Activated naive CD8-positive, alpha-beta T cell treated with anti-CD3 and anti-CD28 coated beads for 36 hours (primary cell): ENCODE measurements at places on chromosomes 5 and 9. TPM values are rescaled to one million over a fixed set of nuclear protein-coding genes. Genes with fewer than 3 reads are reported as not detected.

DNA sequence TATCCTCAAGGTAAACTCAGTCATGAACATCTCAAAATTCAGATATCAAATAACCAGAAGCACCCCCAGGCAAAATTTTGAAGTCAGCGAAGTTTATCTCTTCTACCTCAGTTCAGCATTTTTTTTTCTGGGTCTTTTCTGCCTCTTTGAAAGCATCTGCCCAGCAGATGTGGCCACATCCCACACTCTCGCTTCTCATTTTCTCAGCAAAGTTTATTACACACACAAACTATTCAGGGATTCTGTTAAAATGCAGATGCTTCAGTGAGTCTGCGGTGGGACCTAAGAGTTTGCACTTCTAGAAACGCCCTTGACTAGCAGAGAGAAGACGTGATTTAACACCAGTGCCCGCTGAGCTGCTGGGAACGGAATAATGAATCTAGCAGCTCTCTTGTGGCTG lies 19.3 kb downstream of the RASEF start:
- no peak overlapping the region for H3K4me3 ChIP-seq
- DNase-seq, result no peak
- H3K27ac ChIP-seq, result no peak overlapping the region
- peaks cover 6% of the 10 kb centered on the region for H3K27me3 ChIP-seq
- H3K4me1 ChIP-seq, result no peaks in the 10 kb centered on the region
- no peaks in the 10 kb centered on the region for H3K36me3 ChIP-seq

GRCh38 chr5:141672841-141673813 lies 8.9 kb downstream of the ARAP3 start:
- H3K4me3 ChIP-seq, result no peak overlapping the region
- no peaks in the 10 kb centered on the region for H3K36me3 ChIP-seq
- no peaks in the 10 kb centered on the region for H3K4me1 ChIP-seq
- no peak for DNase-seq
- H3K27me3 ChIP-seq, result no peaks in the 10 kb centered on the region

The CD72 gene
- total RNA-seq, result 11.4 TPM

The NIPBL gene
- total RNA-seq, result 39.8 TPM

DNA sequence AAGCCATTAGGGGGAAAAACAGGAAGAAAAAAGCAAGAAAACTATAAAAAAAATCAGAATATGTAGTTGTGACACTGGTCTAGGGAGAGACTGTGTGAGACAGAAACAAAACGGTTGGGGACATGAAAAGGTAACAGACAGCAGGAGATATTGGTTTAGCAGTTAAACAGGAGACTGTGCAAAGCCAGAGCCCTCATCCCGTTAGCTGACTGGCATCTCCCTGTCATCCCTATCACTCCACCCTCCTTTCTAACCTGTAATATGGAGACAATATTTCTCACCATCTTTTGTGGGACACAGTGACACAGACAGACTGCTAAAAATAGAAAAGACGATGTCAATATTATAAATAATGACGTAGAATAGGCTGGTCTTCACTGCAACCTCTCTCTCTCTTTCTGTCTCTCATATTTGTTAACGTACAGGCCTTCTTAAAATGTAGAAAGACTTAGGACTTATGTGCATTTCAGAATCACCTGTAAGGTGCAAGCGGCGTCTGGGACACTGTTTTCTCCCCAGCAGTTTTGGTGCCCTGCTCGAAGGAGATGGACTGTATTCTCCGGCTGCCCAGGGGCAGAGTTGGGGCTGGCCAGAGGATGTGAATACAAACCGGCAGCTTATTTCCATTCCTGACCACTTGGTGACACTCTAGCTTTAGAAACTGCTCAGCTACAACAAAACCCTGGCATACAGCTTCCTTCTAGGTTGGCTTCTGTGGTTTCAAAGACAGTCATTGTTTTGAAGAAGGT lies 190.6 kb downstream of the MAT2B start:
- no peaks in the 10 kb centered on the region for H3K27me3 ChIP-seq
- H3K4me3 ChIP-seq, result no peak overlapping the region
- H3K4me1 ChIP-seq, result no peaks in the 10 kb centered on the region
- H3K36me3 ChIP-seq, result no peaks in the 10 kb centered on the region
- DNase-seq, result peak; percentile 1
- H3K27ac ChIP-seq, result no peak overlapping the region

DNA sequence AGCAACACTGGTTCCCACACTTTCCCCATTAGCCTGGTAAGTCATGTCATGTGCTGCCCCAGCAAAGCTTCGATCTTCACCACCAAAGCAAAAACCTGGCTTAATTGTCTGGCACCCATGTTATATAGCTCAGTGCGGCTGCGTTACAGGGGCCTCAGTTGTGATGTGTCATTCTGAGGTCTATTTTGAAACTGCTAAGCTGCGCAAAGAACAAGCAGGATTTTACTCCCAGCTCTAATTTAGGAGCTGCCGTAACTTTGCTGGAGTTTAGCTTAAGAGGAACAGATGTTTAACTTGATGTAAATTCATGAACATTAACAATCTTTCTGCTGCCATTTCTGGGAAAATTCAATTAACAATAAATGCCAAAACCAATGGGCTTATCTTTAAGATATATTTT lies 274.1 kb downstream of the HSPA4 start:
- H3K4me3 ChIP-seq, result no peak overlapping the region
- no peak for DNase-seq
- peaks cover 17% of the 10 kb centered on the region for H3K4me1 ChIP-seq
- no peaks in the 10 kb centered on the region for H3K27me3 ChIP-seq
- no peaks in the 10 kb centered on the region for H3K36me3 ChIP-seq

GRCh38 chr5:177316005-177316404 lies 4.3 kb upstream of the MXD3 start:
- DNase-seq, result no peak
- H3K27me3 ChIP-seq, result no peaks in the 10 kb centered on the region
- peaks cover 21% of the 10 kb centered on the region for H3K4me1 ChIP-seq
- no peak overlapping the region for H3K4me3 ChIP-seq
- H3K27ac ChIP-seq, result no peak overlapping the region

The CTXN3 gene
- total RNA-seq, result not detected

DNA sequence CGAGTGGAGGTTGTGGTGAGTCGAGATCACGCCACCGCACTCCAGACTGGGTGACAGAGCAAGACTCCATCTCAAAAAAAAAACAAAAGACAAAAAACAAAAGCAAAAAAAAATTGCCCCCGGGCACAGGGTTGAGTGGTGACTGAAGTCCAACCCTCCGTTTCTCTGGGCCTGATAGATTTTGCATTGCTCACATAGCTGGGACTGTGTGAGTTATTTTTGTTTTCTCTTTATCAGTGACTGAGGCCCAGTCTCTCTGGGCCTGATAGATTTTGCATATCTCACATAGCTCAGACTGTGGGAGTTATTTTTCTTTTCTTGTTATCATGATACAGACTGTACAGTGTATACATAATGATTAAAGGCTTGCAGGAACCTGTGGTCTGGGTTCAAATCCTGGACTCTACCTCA lies 2.6 kb upstream of the SLC28A3 start:
- no peaks in the 10 kb centered on the region for H3K4me1 ChIP-seq
- H3K27ac ChIP-seq, result no peak overlapping the region
- DNase-seq, result no peak
- H3K36me3 ChIP-seq, result no peaks in the 10 kb centered on the region
- H3K27me3 ChIP-seq, result no peaks in the 10 kb centered on the region
- no peak overlapping the region for H3K4me3 ChIP-seq

DNA sequence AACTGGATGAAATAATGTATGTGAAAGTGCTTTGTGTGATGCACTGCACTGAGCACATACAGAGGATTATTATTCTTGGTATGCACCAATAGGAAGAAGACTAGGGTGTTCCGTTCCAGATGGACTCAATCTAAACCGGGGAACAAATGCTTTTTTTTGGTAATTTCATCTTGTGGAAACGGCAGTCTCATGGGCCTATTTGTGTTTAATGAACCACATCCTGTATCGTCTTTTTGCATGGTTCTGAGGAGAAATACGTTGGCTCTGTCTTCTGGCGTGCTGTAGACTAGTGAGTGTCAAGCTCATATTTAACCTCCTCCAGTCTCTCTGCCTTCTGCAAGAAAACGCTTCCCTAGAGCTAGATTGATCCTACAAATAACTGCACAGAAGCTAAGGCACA lies 30.0 kb downstream of the TRIM32 start:
- no peak for DNase-seq
- H3K27me3 ChIP-seq, result no peaks in the 10 kb centered on the region
- peaks cover 3% of the 10 kb centered on the region for H3K36me3 ChIP-seq
- H3K4me3 ChIP-seq, result no peak overlapping the region

The HSPB3 gene
- total RNA-seq, result not detected

DNA sequence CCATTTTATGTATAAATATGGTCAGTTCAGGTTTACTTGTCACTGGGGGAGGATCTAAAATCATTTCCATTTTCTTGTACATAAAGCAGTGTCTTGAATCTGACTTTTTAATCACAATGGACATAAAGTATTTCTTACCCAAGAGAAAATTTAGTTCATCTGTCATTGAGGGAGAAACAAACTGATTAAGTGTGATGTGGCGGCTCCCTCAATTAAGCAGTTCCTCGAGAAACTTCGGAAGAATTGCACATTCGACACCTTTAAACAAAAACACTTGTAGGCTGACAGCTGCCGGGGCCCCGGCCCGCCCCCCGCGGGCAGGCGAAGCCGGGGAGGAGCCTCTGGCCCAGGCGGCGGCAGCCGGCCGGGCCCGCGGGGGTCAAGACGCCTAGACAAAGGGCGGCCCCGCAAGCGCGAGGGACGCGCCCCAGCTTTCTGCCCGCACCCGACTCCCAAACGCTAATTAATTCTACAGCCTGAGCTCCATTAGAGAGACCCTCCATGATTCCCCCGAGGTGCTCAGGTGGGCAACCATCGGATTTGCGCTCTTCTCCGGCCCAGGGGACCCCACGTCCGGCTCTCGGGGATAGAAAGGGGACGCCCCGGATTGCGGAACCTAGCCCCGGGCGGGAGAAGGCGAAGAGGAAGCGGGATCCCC lies 750 bp downstream of the TRIM36 start:
- DNase-seq, result no peak
- peaks cover 69% of the 10 kb centered on the region for H3K27me3 ChIP-seq
- H3K36me3 ChIP-seq, result peaks cover 5% of the 10 kb centered on the region
- no peak overlapping the region for H3K27ac ChIP-seq
- peak overlapping the region; percentile 80 for H3K4me3 ChIP-seq

DNA sequence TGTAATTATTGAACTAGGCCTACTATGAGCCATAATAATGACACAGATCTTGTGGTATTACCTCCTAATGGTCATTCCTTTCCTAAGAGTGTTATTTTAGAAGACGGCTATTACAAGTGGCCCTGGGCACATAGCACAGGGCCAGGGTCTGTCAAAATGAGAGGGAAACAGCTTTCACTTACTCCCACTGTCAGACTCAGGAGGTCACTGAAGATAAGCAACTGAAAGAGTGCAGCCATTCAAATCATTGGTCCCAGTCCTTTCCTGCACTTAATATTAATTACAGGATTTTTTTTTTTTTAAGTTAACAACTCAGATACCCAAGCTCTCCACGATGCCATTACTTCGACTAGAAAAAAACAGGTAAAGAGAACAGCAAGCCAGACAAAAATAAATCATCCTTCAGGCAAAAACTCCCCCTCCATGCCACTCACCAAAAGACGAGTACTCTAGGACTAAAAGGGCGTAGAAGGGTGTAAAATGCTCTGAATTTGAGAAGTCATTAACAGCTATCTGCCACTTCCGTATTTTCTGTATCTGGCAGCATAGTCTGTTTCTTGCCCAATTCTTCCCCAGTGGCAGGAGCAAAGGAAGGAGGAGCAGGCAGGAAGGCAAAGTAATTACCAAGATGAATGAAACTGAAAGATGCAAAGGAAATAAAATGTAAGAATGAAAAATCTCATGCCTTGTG lies 87.4 kb downstream of the ZNF608 start:
- H3K27ac ChIP-seq, result no peak overlapping the region
- H3K4me3 ChIP-seq, result no peak overlapping the region
- DNase-seq, result no peak
- H3K36me3 ChIP-seq, result no peaks in the 10 kb centered on the region
- H3K4me1 ChIP-seq, result no peaks in the 10 kb centered on the region
- peaks cover 39% of the 10 kb centered on the region for H3K27me3 ChIP-seq

DNA sequence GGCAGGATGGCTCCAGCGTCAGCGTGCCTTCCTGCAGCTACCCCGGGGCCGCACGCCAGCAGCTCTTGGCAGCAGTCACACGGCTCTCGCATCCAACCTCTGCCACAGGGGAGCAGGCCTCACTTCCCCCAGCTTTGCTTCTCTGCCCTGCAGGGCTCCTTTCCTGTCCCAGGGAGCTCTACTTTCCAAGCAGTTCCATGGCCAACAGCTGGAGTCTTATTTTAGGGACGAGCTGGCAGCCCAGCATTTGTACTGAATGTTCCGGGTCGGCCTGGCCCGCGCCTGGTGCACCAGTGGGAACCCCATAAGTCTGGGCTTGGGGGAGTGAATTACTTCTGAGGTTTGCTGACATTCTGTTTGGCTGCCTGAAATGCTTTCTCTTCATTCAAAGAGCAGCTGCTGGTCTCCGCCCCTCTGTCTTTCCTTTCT lies 34.6 kb downstream of the GADD45G start:
- DNase-seq, result no peak
- peaks cover 4% of the 10 kb centered on the region for H3K27me3 ChIP-seq
- H3K27ac ChIP-seq, result no peak overlapping the region
- no peaks in the 10 kb centered on the region for H3K36me3 ChIP-seq
